ENCODE measurements at places on chromosomes 11 and 22.

DNA sequence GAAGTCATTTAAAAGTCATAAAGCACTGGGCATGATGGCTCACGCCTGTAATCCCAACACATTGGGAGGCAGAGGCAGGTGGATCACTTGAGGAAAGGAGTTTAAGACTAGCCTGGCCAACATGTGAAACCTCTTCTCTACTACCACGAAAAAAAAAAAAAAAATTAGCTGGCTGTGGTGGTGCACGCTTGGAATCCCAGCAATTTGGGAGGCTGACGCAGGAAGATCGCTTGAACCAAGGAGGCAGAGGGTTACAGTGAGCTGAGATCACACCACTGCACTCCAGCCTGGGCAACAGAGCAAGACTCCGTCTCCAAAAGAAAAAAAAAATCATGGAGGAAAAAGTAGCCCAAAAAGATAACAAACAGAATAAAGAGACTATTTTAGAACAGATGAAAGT is 42.2 kb downstream of the NUP98 start:
- DNase-seq = no peak

DNA sequence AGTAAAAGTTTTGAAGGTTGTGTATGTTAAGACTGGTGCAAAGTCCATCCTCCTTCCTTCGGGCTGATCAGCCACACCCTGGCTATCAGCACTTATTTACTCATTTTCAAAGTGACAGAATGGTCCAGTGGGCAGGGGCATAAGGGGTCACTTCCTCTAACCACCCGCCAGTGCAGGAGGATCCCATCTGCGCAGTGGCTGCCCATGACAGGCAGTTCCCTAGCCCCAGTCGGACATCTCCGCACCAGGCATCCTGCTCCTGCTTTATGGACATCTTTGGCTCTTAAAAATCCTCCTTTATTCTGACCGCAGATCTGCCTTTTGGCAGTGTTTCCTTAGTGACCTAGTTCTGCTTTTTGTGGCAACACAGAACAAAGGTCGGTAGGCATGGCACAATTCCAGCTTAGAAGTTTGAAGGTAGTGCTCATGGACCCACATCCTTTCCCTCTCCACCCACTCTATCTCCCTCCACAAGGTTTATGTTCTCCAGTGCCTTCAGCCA is 55.9 kb downstream of the BMAL1 start:
- peak; percentile 60 for DNase-seq

DNA sequence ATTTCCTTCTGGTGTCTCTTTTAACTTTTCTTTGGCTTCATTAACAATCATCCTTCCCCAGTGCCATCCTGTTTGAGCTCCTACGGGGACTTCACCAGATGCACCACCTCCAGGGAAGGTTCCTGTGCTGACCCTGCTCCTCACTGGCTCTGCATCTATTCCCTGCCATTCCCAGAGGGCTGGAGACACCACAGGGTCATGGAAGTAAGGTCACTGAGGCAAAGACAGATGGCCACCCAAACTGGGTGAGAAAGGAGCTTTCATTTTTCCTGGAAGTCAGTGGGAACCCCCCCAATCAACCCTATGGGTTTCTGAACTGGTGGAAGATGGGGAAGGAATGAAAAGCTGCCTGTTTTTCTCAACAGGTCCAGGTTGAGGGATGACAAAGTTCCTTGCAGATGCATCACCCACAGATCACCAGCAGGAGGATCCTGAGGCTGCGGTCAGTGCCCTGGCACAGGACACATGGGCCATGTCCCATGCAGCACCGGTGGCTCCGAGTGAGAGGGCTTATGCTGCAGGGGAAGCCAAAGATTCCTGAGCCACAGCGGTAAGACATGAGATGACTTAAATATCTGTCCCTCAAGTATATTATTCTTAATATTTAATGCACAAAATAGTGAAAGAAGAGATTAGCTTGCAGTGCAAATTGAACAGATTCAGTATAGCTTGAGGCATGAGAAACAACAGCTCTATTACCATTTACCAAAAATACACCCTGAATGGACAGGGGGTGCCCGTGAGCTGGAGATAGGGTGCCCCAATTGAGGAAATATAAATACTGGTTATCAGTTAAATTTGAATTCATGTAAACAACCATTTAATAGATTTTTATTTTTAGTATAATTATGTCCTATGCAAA is 73.0 kb upstream of the VPREB1 start:
- peak; percentile 8 for DNase-seq

DNA sequence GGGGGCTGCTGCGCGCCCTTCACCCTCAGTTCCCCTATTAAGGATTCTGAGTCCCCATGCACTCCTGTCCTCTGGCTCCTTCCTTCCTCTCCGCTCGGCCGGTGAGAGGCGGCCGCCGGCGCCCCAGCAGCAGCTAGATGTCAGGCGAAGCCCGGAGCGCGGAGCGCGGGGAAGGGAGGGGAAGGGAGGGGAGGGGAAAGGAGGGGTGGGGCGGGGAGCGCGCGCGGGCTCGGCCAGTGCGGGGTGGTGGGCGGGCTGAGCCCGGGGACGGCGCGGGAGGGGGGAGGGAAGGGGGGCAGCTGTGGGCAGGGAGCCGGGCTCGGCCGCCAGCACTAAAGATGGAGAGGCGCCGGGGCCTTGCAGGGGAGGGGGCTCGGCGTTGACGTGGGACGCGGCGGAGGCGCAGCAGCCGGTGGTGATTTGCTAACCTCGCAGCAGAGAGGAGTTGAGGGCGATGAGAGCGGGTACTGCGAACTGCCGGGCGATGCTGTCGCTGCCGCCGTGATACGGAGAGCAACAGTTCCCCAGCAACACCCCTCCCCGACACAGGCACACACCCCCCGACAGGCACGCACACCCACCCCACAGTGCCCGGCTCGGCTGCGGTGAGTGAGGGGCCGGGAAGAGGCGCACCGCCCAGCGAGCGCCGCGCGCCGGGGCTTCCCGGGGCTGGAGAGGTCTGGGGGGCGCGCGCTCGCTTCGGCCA is at the start of gene ZBTB16:
TSS of gene ZBTB16 (plus strand) at position 434 of the 706 bp plus-strand sequence. CDS start 3,590 bp downstream, outside the sequence.
- no peak for DNase-seq

- DNase-seq = no peak
Observed at GRCh38 chr11:74462009-74462408, 5.3 kb downstream of the KCNE3 start.

GRCh38 chr11:83545494-83546260 is 259.5 kb upstream of the CCDC90B start:
- DNase-seq = no peak

GRCh38 chr11:128210148-128210940 is 377.0 kb downstream of the ETS1 start:
- DNase-seq = peak; percentile 100

All from bronchial epithelial cell (primary cell).